ENCODE measurements at places on chromosomes 2 and 18.

- DNase-seq = no peak
Observed at GRCh38 chr2:162300266-162300665, 18.2 kb downstream of the IFIH1 start.

GRCh38 chr2:135952891-135953290 lies 32.5 kb downstream of the DARS1 start:
- no peak for DNase-seq

DNA sequence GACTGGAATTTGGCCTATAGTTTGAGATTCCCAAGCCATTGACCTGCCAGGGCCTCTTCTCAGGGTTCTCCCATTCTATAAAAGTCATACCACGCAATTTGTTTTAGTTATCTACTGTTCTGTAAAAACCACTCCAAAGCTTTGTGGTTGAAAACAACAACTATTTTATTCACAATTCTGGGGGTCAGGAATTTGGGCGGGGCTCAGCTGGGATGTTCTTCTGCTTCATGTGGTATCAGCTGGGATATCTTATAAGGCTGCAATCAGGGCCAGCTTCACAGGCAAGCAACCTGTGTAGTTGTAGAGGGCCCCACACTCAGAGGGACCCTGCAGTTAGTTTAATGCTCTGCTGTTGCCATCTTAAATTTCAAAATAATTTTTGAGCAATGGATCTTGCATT lies 16.4 kb upstream of the NOTO start:
- no peak for DNase-seq

GRCh38 chr2:230680463-230681170 lies 32.0 kb upstream of the CAB39 start:
- no peak for DNase-seq

DNA sequence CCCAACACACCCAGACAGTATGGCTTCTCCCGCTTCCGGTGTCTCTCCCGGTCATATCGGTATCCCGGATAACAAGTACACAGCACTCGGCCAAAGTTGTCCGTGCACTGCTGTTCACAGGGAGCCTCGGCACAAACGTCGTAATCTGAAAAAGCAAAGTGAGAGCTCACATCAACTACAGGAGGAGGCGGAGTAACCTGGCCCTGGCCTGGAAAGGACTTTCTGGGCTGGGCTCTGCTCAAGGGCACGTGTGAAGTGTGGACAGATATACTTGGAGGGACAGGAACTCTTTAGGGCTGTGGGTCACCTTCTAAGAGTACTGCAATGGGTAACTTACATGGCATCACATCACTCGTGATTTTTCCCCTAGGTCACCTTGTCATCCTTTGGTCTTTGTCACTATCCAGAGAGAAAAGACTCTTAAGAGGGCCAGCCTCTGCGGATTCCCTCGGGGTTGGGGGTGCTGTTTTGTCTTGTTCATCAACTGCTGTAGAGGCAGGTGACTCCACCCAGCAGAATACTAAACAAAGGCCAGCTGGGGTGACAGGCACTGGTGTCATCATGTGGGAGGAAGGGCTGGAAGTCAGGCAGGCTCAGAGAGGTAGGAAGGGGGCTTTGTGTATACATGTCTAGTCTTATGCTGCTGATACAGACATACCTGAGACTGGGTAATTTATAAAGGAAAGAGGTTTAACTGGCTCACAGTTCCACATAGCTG lies 110.6 kb upstream of the LMAN1 start:
- no peak for DNase-seq

DNA sequence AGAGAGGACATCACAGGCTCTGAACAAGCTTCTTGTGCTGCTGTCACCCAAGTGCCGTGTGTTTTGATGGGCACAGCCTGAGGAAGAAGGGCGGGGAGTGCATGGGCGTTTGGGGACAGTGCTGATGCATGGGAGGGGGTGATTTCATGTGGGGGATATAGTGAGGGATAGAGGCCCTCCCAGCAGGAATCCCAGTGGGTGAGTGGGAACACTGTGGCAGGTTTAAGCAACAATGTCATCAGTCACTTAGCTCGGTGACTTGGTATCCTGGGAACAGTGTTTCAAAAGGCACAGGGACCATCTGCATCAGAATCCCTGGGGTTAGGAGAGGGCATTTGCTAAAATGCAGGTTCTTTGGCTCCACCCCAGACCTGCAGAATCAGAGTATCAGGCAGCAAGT lies 609 bp downstream of the SIGLEC15 start:
- DNase-seq = no peak

DNA sequence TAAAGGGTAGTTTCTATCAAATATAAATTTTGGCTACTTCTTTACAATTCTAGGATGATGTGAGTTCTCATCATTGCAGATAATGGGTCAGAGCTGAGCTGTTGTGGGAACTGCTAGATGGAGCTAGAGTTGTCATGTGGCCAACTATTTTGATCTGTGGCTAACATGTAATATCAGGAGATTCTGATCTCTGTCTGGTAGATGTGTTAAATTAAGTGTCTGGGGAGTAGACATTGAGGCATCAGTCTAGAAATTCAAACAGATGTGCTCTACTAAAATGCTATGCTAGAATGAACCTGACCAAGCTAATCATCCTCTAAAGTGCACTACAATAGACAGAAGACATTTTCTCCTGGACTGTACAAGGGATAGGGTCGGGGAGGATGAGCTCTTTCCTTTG lies 30.3 kb upstream of the DARS1 start:
- no peak for DNase-seq

DNA sequence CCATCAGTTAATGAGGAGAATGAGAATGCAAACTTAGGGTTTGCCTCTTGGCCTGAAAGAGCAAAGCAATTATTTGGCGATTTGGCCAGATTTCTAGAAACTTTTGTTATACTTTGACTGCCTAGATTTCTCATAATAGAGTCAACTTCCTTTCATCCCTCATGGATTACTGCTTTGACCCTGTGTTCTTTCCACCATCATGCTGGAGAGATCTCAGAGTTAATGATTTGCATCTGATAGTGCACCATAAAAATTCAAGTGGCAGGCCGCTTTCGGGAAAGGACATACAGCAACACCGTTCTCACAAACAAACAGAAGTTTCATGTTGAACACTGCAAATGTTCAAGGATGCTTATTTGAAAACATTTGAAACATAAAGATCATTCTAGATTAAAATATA lies 143.7 kb upstream of the ZFP36L2 start:
- no peak for DNase-seq

GRCh38 chr18:39375066-39375465 lies 1809.5 kb upstream of the CELF4 start:
- no peak for DNase-seq

DNA sequence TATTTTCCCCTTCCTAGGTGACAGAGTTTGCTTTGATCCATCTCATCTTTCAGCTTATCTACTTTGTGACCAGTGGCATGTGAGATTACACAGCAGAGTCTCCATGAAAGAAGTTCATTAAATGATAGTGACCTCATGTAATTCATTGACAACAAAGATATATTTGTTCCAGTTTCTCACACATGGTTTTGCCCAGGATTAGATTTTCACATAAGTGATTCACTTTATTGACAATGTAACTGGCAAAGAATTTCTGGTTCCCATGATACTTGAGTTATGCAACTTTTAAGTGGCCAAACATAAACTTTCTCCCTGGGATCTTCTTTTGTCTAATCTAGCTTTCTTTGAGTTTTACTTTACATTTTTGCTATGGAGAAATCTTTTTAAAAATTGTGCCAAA lies 50.0 kb downstream of the MC4R start:
- DNase-seq = no peak

- DNase-seq = no peak
Observed at GRCh38 chr2:235607546-235608199, 113.8 kb downstream of the AGAP1 start.

- no peak for DNase-seq
Observed at GRCh38 chr2:223815186-223815883, 22.0 kb downstream of the AP1S3 start.

DNA sequence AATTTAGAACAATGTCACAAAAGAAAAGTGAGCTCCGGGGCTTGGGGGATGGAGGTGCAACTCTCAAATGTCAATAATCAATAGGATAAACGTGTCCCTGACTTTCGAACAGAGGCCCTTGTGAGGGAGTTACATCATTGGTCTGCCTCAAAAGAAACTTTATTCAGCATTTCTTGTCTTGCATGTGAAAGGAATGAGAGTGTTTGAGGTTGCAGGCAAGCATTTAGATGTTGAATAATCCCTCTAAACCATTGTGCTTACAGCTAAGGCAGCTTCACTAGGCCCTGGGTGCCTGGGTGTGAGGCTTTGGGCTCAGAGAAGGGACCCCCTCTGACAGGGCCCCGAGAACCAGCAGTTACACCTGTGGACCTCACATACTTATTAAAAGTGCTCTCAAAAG lies 28.6 kb upstream of the FHL2 start:
- DNase-seq = no peak

DNA sequence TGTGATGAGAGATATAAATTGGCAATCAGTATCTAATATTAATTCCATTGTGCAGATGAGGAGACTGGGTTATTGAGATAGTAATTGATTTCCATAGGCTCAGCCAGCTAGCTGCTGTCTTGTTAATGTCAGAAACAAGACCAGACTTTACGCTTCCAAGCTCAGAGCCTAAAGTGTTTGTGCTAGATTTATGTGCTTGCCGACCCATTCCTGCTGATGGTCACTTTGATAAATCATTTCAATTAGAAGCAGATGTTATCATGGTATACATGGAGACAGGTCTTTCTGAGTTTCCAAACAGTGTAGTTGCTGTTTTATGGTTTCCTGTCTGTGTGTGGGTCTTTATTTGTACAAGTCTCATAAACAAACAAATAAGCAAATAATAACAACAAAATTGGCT lies 92.8 kb downstream of the AQP4 start:
- DNase-seq = no peak

- no peak for DNase-seq
Observed at GRCh38 chr2:160353166-160353565, 140.4 kb downstream of the RBMS1 start.

GRCh38 chr18:250685-251084 lies 17.2 kb downstream of the THOC1 start:
- DNase-seq = no peak

GRCh38 chr2:8643996-8644356 lies 37.9 kb upstream of the ID2 start:
- DNase-seq = no peak

DNA sequence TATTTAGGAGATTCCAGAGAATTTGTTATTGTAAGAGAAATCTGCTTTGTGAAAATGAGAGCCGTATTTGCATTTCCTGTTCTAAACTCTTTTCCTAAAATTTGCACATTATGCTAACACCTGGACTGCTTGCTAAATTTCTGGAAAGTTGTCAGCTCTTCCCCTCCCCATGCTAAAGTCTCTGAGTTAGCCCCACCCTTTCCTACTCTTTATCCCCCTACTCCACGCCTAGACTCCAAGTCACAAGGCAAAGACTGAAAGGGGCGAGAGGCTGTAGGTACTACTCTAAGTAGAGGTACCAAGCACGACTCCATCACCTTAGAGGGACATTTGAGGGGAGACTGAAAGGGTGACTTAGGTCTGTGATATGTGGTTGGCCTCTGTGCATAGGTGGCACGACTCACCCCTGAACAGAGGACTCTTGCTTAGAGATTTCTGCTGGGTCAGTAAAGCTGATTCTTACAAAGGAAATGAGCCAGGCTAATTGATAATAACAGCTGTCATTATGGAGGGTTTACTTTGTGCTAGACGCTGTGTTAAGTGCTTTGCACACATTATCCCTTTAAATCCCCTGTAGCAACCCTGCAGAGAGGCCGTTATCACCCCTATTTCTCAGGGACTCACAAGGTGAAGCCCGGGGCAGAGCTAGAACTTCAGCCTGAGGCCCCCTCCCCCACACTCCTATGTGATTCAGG lies 373.5 kb downstream of the EN1 start:
- DNase-seq = no peak

DNA sequence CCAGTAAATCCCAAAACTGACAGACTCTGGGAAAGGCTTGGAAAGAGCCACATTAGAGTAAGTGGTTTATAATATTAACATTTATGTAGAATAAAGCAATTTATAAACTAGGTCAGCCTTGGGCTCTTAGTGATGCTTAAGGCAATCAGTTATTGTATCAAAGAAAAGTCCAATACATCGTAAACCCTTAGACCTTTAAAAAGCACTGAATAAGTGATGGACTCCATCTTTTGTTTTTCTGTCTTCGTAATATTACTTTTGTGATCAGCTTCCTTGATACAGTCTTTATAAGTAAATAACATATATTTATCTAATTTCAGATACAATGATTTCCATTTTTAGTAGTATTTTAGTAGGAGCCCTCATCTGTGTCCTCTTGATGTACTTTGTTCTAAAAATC lies 28.7 kb downstream of the DDX1 start:
- no peak for DNase-seq

GRCh38 chr2:158458617-158458920 lies 1.8 kb downstream of the PKP4 start:
- no peak for DNase-seq

- no peak for DNase-seq
Observed at GRCh38 chr2:190407246-190407661, 901 bp upstream of the MFSD6 start.

- DNase-seq = no peak
Observed at GRCh38 chr2:235402422-235402821, 91.4 kb upstream of the AGAP1 start.

- no peak for DNase-seq
Observed at GRCh38 chr18:50879302-50880118, 592 bp downstream of the ME2 start.

GRCh38 chr2:222038067-222038802 lies 260.6 kb downstream of the PAX3 start:
- DNase-seq = no peak

DNA sequence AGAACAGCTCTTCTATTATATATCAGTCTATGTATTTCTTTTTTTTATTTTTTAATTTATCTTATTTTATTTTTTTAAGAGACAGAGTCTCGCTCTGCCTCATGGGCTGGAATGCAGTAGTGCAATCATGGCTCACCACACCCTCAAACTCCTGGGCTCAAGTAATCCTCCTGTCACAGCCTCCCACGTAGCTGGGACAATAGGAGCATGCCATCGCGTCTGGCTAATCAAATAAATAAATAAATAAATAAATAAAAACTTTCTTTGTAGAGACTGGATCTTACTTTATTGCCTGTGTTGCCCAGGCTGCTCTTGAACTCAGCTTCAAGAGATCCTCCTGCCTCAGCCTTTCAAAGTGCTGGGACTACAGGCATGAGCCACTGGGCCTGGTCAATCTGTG lies 117.0 kb downstream of the RBMS1 start:
- DNase-seq = no peak

GRCh38 chr2:241906826-241907570 lies 37.5 kb downstream of the RTP5 start:
- DNase-seq = no peak
